ENCODE measurements at places on chromosomes 2 and 18.

- no peak for DNase-seq
Measured at GRCh38 chr2:80026040-80026729, 278.4 kb downstream of the LRRTM1 start.

DNA sequence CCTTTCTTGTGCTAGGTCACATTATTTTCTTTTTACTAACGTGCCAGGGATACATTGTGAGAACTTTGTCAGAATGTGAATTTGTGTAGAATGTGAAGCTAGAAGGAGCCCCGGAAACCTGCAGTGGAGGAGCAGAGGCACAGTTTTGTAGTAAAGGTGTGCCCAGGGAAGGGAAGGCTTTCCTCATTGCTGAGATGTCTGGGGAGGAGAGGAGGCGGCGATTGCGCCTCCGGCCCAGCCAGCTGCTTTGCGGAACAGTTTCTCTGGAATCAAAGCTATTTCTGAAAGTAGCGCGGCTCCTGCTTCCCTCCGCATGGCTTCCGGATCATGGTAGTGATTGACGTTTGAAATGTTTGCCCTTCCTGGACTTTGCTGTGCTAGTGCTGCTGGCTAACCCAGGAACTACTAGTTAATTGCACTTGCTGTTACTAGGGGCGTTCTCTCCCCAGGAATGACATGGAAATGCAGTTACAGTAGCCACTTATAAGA lies 83.1 kb upstream of the RBM44 start:
- DNase-seq, result no peak

DNA sequence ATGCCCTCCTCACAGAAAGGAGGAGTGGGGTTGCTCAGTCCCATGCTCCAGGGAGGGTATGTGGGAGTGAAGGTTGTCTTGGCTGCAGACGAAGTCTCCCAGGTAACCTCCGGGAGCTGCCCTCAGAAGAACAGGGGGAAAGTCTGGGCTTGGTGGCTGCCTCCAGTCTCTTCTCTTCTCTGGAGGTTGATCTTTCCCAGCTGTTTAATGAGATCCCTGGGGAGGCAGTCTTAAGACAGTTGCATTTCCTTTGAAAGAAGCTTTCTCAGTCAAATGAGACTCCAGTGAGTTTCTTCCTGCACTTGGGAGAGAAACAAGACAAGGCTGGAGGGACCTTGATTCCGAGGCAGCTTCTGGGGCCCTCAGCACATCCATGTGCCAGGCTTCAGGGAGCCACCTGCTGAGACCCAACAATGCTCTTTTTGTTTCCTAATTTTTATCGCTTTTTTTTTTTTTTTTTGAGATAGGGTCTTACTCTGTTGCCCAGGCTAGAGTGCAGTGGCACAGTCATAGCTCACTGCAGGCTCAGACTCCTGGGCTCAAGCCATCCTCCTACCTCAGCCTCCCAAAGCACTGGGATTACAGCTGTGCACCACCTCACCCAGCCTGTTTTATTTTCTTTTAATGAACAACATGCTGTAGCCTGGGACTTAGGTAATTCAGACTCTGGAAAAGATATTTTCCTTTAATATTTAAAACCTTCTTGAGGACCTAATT lies 71.7 kb upstream of the TPO start:
- no peak for DNase-seq

GRCh38 chr2:227402959-227403358 lies 15.2 kb upstream of the SCYGR1 start:
- no peak for DNase-seq

DNA sequence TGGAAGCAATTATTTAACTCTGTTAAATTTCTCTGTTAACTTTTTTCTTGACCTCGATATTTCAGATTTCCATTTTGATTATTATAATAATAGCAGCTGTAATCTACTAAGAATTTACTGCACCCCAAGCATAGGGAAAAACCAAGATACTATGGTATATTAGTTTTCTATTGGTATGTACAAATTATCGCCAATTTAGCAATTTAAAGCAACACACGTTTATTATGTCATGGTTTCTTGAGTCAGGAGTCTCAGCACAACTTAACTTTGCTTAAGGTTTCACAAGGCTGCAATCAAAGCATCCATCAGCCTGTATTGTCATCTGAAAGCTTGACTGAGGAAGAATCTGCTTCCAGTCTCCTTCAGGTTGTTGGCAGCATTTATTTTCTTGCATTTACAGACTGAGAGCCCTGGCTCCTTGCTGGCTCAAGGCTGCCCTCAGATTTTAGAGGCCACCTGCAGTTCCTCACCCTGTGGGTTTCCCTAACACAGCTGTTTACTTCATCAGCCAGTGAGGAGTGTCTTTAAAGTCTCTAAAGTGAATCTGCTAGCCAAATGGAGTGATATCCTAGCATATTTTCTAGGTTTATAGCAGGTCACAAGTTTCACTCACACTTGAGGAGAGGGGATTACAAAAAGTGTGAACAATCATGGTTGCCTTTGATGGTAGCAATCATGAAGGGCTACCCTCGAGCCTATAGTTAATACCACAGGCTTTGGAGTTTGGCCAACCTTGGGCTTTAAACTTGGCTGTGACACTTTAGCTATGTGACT lies 4.4 kb upstream of the VPS54 start:
- DNase-seq, result peak; percentile 18

All from CD4-positive, CD25-positive, alpha-beta regulatory T cell (primary cell).